ENCODE measurements at places on chromosomes 12 and 14.

DNA sequence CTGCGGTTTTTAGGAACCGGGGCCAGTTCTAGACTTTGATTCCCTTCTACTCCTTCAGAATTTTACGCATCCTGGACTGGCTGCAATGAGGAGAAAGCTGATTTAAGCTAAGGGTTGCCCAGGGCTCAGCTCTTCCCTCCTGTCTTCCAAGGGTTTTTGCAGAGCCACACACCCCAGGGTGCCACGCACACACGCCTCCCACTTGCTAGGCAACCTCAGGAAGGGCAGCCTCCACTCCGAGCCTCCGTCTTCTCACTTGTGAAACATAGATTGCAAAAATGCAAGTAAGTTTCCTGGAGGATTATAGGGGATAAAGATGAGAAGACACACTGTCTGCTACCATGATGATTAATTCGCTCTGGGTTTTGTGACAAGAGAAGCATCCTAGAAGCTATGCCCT lies 31.7 kb downstream of the NOS1 start:
- DNase-seq, result no peak

DNA sequence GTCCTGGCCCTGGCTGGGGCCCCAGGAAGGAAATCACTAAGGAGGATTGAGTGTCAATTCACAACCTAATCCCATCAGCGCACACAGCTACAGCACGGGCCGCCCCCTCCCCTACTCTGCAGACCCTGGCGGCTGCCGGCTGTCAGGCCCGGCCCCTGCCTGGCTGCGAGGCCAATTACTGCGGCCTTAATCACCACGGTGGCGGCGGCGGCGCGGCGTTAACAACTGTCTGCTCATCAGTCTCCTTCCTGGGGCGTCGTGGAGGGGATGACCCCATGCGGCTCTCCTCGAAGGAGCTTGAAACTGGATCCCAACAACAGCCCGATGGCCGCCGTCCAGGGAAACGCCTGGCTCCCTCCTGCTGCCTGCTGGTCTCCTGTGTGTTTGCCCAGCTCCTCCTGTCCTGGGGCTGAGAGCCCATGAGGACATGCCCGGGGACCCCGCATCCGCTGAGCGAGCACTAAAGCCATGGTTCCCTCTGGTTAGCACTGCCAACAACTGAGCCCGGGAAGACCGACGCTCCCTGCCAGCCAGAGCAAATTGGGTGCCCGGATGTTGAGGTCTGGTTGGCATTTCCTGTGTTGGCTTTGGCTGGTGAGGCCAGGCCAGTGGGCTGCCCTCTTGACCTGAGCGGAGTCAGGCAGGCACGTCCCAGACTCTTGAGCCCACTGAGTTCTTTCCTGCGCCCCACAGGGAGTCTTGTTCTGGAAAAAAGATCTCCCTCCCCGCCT lies 21.8 kb upstream of the EIF2B2 start:
- DNase-seq, result peak; percentile 40

DNA sequence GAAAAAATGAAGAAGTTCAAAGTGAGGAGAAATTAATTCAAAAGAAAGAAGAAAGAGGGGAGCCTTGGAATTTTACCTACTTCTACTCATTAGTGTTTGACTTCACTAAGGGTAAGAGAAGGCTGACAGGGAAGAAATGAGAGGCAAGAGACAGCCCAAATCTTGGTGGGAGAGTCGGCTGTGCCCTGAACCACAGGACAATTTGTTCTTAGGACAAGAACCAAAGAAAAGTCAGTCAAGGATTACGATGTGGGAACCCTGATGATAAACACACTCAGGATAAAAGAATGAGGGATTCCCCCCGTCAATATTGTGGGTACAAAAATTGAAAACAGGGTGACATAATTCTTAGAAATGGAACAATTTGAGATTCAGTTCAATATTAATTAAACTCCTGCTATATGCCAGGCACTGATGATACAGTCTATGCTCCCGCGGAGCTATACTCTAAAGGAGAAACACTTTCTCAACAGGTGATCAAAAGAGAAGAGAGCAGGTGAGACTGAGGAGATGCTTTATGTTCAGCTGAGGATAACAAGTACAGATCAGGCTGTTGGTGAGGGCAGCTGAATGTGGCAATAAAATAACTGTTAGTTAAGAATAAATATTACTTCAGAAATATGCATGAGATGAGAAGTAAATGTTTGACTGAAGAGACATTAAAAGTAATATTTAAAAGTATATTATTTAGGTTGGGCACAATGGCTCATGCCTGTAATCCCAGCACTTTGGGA lies 175.4 kb downstream of the SLC25A21 start:
- DNase-seq, result no peak

- peak; percentile 28 for DNase-seq
Observed at GRCh38 chr14:45201905-45202304, 51.1 kb downstream of the MIS18BP1 start.

- no peak for DNase-seq
Observed at GRCh38 chr14:42378880-42379279, 772.2 kb downstream of the LRFN5 start.

DNA sequence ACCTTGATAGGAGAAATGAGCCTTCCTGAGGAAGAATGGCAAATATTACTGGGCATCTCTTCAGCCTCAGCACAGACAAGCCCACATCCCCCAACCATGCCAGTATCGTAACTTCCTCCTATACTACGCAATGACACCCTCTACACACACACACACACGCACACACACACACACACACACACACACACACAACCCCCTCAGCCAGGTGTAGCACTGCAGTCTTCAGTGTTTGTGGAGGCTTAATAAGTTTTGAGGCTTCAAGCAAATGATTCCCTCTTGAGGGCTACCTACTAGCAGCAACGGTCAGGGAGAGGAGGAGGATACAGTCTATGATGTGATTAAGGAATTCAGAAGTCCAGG lies 1.6 kb downstream of the DGKA start:
- DNase-seq, result peak; percentile 41

GRCh38 chr14:80845856-80846255 lies 95.7 kb downstream of the CEP128 start:
- no peak for DNase-seq

DNA sequence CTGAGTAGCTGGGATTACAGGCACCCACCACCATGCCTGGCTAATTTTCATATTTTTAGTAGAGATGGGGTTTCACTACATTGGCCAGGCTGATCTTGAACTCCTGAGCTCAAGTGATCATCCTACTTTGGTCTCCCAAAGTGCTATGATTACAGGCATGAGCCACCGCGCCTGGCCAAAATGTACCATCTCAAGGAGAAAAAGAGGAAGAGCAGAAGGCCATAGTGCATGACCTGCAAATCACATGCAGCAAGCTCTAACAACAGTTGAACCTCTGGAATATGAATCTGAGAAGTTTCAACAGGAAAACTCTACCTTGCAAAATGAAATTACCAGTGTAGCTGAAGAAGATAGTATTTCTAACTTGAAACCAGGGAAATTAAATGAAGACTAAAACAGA lies 17.1 kb upstream of the SERPINA1 start:
- no peak for DNase-seq

DNA sequence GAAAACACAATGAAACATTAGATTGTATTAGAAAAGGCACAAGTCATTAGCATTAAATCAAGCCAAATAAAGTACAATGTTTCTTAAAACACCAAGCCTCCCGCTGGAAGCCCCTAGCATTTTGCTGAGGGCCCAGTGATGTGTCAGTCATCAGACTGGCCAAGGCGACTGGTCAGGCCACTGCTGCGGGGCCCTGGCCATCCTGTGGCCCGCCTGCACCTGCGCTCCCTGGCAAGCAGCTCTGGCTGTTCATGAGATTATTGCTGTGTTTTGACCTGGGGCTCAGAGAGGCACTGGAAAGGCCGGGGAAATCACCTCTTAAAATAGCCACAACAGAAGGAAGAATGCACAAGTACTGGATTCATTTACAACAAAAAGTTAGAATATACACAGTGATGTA lies 24.2 kb upstream of the AMN start:
- no peak for DNase-seq

- DNase-seq, result peak; percentile 21
Observed at GRCh38 chr14:44960146-44960545, 1.6 kb downstream of the KLHL28 start.

GRCh38 chr12:39990122-39991101 lies 115.5 kb downstream of the SLC2A13 start:
- peak; percentile 42 for DNase-seq

DNA sequence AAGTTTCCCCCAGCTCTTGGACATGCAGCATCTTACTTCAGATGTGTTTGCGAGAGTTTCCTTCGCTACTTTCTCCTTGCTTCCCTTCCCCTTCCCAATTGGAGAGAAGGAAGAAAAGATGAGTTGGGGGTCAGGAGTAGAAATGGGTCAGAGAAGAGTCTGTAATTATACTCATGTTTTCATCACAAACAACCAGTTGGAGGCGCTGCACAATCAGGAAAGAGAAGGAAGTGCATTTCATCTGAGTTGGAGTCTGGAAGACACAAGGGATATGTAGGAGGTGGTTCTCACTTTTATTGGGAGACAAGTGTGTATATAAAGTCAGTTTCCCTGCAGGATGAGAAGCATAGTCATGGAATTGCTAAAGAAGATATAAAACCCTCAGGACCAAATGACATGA lies 31.3 kb upstream of the VSX2 start:
- DNase-seq, result no peak

GRCh38 chr12:123767613-123768012 lies 5.5 kb downstream of the DNAH10 start:
- DNase-seq, result no peak

GRCh38 chr14:51490205-51490604 lies 161.5 kb upstream of the FRMD6 start:
- DNase-seq, result peak; percentile 47

GRCh38 chr12:54624315-54625279 lies 10.1 kb downstream of the LACRT start:
- DNase-seq, result peak; percentile 66

- DNase-seq, result no peak
Observed at GRCh38 chr14:35932659-35933159, 106.6 kb downstream of the BRMS1L start.

DNA sequence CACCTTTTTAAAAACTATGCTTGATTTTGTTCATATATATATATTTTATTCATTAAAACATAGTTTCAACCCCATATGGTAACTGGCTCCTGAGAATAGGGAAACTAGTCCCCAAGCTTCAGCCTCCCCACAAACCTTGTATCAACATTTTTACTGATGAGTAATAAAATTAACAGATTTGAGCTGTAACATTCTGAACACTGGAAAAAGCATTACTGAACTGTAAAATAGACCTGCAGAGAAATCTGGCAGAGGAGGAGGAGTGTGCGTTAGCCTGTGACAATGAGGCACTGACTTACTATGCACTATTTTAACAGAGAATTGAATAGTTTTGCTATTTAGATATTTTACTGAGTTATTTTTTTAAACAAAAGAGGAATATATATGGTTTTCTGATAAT lies 43.1 kb downstream of the FRS2 start:
- no peak for DNase-seq

- no peak for DNase-seq
Observed at GRCh38 chr12:34054938-34055337, 32.6 kb downstream of the ALG10 start.

DNA sequence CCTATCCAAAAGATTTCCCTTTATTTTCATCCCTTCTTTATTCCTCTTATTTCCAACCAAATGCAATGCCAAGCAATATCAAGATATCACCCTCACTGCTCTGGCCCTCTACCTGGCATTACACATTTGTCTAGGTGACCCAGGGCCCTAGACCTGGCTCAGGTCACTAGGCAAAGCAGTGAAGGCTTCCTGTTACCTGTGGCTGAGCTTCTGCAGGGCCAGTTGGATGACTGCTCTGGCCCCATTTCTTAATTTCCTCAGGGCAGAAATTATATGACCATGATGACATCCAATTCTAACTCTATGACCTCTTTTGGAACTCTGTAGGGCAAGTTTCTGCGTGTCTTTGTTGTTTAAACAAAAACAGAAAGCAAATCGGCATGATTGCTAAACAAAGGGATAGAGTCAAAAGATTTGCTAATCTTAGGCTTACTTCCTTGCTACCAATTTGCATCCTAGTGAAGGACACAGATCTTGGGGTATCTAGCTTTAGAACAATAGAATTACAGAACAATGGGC lies 7.4 kb upstream of the CCDC198 start:
- no peak for DNase-seq

DNA sequence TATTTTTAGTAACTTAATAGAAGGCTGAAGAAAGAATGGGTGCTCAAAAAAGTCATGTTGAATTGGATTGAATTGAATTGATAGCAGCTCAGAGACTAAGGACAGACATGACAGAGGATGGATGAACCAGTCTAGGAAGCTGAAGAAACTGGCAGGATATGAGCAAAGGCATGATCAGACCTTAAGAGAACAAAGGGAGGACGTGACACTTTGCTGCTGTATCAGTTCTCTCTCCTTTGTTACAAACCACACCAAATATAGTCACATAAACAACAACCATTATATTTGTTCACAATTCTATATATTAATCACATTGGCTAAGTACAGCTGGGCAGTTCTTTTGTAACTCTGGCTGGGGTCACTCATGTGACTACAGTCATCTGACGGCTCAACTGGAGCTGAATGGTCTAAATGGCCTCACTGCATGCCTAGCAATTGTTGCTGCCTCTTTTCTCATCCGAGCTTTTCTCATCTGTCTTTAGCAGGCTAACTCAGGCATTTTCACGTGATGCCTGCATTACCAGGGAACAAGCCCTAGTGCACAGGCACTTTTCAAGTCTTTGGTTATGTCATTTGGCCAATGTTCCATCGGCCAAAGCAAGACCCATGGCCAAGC lies 355.0 kb downstream of the ETNK1 start:
- no peak for DNase-seq

GRCh38 chr14:32932302-32932913 lies 6.3 kb upstream of the NPAS3 start:
- no peak for DNase-seq

- peak; percentile 0 for DNase-seq
Observed at GRCh38 chr12:9244894-9245293, 36.7 kb upstream of the PZP start.
